SHP77 treated with DMSO at 0.1 percent for 48 hours (cell line): ENCODE measurements at places on chromosomes 11 and 22.

DNA sequence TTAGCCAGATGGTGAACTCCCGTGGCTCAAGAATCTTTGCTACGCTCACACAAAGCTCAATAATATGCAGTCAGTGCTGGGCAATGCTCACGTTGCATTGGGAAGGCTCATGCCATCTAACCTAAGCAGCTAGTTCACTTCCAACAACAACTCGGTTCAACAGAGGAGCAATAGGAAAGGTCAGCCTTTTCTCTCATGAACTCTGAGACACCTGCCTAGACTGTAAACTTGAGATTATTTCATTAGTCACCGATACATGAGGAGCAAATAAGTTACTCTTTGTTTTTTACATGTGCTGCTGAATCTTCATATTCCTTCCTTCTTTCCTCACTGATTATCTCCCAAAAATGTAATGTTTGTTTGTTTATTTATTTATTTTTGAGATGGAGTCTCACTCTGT, 9.0 kb downstream of the SLC5A4 start:
- no peak for DNase-seq

DNA sequence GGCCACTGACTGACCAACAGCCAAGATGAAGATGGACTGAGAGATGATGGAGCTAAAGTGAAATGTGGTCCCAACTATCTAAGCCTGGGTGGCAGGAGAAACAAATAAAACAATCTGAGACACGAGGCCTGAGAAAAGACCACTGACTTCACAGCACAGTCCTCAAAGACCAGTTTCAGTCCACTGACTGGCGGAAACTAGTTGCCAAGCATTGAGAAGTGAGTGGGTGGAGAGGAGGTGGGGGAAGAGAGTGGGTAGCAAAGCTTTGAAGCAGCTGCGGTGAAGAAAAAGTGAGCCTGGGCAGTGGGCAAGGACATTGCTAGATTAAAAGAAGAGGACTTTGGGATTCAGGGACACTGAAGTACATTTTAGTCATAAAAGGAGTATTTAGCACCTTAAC, 1.9 kb downstream of the MS4A1 start:
- DNase-seq = no peak

GRCh38 chr22:31970490-31971444, 26.4 kb downstream of the YWHAH start:
- peak; percentile 37 for DNase-seq

GRCh38 chr11:124611064-124611463, at the start of gene PANX3:
PANX3 (plus strand) TSS chr11:124611428; CDS start chr11:124611557, 129 bp downstream.
- DNase-seq = no peak

DNA sequence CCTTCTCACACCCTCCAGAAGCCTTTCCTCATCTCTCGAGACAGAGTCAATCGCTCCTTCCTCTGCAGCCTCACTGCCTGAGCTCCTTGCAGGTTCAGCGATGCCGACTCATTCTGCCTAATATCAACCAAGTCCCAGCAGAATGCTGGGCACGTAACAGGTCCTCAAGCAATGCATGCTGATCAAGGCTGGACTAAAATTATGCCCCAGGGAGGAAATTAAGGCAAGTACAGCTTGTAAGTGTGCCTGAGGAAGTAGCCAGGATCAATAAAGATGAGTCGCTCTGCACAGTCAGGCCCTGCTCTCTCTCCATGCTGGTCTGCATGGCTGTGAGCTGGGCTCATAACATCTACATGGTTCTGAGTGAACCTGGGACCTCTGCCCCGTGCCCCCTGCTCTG, 25.6 kb upstream of the NRIP3 start:
- DNase-seq = no peak

DNA sequence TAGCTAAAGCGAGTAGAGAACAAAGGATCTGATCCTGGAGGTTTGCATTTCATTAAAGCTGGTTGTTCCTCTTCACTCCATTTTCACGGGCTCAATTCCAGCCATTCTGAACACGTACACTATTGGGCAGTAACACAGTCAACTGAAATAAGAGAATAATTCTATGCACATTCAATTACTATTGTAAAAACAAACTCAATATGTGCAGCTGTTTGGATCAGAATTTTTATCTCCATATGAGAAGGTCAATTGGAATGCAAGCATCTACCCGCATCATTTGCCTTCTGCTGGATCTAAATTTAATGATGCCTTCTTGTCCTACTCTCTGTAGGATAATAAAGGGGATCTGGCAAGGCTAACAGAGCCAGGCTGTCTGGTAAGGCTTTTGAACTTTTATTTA, 562.8 kb upstream of the CCDC179 start:
- no peak for DNase-seq

DNA sequence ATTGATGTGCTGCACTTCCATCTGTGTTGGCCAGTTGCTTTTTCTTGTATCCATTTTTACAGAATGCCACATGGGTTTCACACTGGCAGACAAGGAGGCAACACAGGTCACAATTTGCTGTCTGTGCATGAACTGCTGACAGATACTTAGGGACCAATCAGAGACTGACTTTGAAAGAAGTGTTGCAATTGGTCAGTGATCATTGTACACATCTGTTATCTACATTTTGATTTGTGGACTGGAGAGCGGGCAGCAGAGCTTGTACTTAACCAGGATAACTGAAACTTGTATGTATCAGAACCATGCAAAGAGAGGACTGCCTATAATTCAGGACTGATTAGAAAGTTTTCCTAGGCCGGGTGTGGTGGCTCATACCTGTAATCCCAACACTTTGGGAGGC, 21.8 kb downstream of the PRR5 start:
- no peak for DNase-seq

DNA sequence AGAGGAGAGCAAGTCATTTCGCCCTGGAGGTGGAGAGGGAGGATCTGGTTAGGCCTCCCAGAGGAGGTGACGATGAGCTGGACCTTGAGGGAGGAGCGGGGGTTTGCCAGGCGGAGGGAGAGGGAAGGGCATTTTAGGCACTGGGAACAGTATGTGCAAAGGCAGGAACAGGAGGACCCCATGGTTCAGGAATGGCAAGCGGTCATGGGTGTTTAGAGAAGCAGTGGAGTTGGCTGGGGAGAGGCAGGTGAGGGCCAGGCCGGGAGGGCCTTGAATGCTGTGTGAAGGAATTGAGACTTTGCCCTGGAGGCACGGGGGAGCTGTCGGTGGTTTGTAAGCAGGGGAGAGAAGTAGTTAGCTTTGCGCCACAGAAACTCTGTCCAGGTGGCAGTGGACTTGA, 10.3 kb downstream of the PRDM11 start:
- DNase-seq = no peak

DNA sequence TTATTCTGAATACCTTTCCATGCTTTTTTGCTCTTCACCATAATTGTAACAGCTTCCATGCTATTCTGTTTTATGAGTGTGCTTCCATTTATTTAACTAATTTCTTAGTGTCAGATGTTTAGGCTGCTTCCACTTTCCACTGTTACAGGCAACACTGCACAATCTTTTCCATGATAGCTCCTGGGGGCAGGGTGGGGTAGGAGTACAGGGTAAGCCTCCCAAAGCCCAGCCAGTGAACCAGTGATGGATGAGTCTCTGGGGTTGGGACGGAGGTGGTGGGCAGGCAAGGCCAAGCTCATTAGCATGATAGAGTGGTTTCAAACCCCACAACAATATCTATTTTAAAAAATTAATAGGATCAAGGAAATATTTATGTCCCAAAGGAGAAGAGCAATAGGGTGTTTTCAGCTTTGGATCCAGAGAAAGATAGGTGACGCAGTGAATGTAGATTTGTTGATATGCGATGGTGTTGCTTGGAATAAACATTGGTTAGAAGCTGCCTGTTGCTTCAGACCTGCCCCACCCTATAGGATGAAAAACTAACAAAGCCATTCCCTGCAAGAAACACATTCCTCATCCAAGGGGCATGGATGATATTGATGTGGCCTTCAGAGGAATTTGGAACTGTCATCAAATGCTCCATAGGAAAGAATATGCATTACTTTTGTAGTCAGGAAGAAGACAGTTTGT, 17.1 kb upstream of the ELF5 start:
- DNase-seq = no peak

GRCh38 chr22:39654131-39654926, 83.8 kb downstream of the CACNA1I start:
- DNase-seq = no peak

- no peak for DNase-seq
These were observed 48.0 kb upstream of the AMPD3 start for GRCh38 chr11:10407055-10407454.

- DNase-seq = no peak
These were observed 85.0 kb upstream of the SC5D start for GRCh38 chr11:121207485-121208115.

DNA sequence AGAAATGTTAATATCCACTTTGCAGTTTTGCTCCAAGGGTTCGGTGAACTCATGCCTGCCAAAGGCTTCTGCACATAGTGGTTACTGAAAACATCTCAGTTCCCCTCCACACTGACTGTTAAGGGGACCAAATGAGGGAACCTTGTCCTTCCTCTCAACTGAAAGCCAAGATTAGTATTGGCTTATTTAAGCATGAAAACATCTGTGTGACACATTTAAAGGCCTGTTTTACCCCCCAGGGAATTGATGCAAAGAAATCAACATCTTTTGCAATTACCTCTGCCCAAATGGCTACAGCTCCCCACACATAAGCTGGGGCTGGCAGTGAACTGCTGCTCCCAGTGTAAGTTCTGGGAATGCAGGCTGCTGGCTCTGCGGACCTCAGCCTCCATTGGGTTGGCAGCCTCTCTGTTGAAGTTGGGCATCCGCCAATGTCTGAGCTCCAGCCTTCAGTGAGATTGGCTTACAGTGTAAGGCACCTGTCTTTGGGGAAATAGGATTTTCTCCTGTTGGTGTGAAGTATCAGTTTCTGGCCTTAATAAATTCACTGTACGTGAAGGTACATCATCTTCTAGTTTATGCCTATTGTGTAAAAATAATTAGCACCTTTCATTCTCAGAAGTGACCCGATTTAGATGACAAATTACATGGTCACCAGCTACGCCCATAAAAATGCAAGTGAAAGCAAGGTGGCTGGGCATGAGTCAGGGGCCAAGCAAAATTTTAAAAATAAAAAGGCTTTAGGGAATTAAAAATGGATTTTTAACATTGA, 213.4 kb upstream of the SYN3 start:
- DNase-seq = no peak

DNA sequence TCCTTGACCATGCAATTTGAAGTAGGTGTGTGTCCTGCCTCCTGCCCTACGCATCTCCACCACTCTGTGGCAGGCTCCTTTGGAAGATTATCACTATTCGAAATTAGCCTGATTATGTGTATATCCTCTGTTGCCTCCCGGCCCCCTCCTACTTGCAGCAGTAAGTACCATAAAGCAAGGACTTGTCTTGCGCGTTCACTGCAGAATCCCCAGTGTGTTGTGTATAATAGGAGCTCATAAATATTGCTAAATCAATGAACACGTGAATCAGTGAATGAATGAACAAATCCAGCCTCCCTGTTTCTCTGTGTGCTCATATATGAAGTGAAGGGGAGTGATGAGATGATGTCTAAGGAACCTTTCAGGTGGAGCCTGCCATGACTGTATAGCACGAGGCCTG, 210.7 kb downstream of the DBX1 start:
- DNase-seq = no peak

DNA sequence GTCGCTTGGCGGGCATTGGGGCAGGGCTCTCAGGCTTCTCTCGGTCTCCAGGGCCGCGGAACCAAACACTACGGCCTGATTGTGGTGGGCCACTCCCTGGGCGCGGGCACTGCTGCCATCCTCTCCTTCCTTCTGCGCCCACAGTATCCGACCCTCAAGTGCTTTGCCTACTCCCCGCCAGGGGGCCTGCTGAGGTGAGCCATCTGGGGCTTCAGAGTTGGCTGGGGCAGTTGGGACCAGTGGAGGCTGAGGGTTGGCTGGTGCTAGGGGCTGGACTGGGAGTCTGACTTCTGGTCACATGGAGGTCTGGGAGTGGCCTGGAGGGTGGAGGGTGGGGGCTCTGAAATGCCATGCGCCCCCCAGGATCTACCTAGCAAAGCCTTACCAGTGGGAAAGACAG, 15.3 kb upstream of the MYRF start:
- DNase-seq = no peak

DNA sequence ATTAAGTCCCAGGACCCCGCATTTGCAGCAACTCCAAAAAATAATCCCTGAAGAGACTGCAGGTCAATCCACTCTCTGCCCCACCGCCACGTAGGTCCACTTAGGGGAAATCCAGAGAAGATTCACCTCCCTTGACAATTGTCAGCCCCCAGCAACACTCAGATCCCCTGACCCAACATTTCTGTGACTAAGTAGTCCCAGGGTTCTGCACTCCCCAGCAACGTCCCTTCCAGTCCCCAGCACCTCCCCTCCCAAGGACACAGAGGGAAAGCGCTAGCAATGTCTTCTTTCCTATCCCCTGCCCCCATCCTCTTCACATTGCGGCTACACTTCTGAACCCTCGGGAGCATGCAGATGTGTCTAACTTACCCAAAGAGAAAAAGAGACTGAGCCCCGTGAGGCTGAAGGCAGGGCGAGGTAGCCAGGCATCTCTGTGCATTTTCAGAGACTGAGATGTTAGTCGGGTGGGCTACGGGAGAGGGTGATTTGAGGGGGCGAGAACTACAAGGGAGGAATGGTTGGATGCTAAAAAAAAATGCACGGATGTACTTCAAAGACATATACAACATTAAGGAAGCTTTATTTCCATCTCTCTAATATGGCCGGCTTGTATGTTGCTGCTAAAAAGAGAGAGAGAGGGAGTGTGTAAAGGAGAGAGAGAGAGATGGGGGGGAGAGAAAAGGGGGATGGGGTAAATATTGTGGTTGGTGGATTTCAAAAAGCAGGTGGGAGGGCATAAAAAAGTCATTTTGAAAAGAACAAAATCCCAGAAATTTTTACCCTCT, at the start of gene SCN2B:
TSS of gene SCN2B (minus strand) at position 647 of the 785 bp plus-strand sequence. CDS start at position 439, 208 bp downstream.
- DNase-seq = no peak

- DNase-seq = no peak
These were observed 62.5 kb downstream of the FEZ1 start for GRCh38 chr11:125433454-125434121.

DNA sequence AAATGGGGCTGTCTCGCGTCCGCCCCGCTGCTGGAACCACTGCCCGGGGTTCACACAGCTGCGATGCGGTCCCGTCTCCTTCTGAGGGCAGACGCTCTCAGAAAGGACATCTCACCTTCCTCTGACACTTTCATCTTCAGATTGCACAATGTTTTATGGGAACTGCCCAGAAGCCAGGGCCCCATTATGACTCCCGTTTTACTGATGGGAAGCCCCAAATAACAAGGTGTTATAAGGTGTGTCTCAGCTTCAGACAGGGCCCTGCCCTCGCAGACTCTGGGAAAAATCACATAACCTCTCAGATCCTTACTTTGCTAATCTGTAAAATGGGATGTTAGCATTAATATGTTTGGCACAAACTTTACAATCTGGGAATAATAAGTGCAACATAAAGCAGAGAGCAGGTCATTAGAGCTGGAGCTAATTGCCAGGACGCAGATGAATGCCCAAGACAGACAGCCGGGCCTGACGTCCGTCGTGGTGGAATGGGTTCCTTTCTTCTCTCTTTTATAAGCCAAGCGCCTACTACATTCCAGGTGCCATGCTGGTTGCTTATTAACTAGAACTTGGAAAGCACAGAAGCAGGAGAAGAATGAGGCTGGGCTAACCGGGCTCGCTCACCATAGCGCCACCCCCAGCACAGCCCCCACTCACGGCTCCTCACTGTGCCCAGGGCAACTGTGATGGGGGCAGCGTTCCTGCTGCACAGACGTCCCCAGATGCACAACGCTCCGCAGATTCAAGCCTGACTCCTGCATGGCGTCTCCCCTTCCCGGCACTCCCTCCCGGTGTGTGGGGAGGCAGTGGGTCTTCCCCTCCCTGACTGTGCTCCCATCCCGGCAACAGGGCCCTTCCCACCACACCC, 43.8 kb downstream of the TRMU start:
- no peak for DNase-seq
